ENCODE measurements at places on chromosomes 11 and 22. TPM values are rescaled to one million over a fixed set of nuclear protein-coding genes. Genes with fewer than 3 reads are reported as not detected.

The CRYAB gene
- total RNA-seq = 1,312 TPM

GRCh38 chr22:36867695-36868094, 6.9 kb downstream of the NCF4 start:
- no peak overlapping the region for H3K27ac ChIP-seq
- H3K4me1 ChIP-seq = no peaks in the 10 kb centered on the region
- H3K4me3 ChIP-seq = no peak overlapping the region
- H3K27me3 ChIP-seq = no peaks in the 10 kb centered on the region

DNA sequence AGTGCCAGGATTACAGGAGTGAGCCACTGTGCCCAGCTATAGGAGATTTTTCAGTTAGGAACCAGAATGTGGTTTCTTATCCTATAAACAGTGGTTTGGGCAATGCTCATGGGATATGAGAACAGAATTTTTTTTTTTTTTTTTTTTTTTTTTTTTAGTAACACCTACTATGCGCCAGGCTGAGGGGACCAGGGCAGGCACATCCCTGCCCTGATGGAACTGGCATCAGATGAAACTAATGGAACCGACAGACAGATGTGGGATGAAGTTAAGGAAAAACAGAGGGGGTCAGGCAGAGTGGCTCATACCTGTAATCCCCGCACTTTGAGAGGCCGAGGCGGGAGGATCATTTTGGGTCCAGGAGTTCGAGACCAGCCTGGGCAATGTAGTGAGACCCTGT, 4.9 kb downstream of the SEC14L4 start:
- peak; percentile 0 for DNase-seq

- H3K36me3 ChIP-seq = no peaks in the 10 kb centered on the region
- no peak overlapping the region for H3K27ac ChIP-seq
- no peak overlapping the region for H3K4me3 ChIP-seq
- H3K4me1 ChIP-seq = no peaks in the 10 kb centered on the region
- no peak for DNase-seq
These were observed 59.3 kb upstream of the TTC12 start for GRCh38 chr11:113255096-113255495.

DNA sequence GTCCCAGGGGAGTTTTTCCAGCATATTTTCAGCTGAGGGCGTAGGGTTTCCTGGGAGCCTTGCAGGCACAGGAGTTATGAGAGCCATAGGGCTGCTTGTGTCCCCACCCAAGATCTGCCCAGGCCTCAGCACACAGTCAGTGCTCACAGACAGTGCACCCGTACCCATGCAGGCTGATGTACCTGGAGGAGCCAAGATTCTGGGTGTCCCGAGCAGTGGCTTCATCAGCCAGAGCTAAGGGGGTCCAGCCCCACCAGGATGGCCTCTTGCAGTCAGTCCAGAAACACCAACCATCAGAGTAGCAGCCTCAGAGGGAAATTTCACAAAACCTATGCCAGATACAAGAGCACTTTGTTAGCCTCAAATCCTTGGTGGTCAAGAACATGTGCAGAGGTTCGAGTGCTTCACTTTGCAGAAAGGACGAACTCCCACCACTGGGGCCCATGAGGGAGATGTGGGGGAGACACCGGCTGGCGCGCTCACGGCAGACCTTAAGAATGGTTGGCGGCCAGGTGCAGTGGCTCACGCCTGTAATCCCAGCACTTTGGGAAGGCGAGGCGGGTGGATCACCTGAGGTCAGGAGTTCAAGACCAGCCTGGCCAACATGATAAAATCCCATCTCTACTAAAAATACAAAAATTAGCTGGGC, 43.8 kb upstream of the RTL6 start:
- no peak for DNase-seq
- no peak overlapping the region for H3K27ac ChIP-seq
- H3K36me3 ChIP-seq = no peaks in the 10 kb centered on the region
- H3K4me1 ChIP-seq = no peaks in the 10 kb centered on the region
- H3K4me3 ChIP-seq = no peak overlapping the region
- H3K27me3 ChIP-seq = no peaks in the 10 kb centered on the region

GRCh38 chr11:44943118-44943517, 7.6 kb downstream of the TP53I11 start:
- peak; percentile 79 for DNase-seq
- H3K27me3 ChIP-seq = no peaks in the 10 kb centered on the region
- H3K4me3 ChIP-seq = no peak overlapping the region
- no peaks in the 10 kb centered on the region for H3K36me3 ChIP-seq
- no peaks in the 10 kb centered on the region for H3K4me1 ChIP-seq
